ENCODE measurements at places on chromosomes 1 and 21. TPM values are rescaled to one million over a fixed set of nuclear protein-coding genes. Genes with fewer than 3 reads are reported as not detected.

GRCh38 chr1:1421147-1421906 lies at the start of gene ANKRD65:
ANKRD65 (minus strand) TSS chr1:1421276; CDS start chr1:1421005, 271 bp downstream.
- DNase-seq, result peak; percentile 53

- DNase-seq, result no peak
Measured at GRCh38 chr1:151822404-151822803, 9.2 kb downstream of the RORC start.

DNA sequence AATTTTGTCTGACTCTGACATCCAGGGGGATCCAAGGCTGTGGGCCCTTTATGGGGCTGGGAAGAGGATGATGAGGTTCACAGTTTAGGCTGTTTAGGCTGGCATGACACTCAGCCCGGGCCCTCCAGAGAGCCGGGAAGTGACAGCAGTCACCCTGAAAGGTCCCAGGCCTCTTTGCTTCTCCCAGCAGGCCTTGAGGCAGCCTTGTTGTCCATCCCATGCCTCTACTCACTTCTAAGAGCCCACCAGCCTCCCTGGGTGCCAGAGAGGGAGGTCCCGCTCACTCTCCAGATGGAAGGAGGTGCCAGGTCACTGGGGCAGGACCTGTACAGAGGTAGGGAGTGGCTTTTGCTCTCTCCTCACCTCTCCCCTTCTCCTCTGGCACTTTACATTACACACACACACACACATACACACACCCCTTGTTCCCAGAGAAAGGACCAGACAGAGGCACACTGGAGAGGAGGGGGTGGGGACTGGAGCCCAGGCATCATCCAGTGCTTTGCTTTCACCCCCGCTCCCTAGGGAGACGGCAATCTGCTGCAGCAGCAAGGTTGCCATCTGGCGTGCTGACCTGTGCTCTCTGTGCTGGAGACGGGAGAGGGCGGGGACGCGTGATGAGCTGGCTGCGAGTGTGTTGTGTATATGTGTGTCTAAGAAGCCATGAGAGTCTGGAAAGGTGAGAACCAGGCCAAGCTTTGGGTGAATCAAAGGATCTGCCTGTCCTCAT lies 4.6 kb downstream of the KLHDC8A start:
- no peak for DNase-seq

RPTN gene
- polyA plus RNA-seq, result 0.64 TPM

ERICH3 gene
- polyA plus RNA-seq, result not detected

DNA sequence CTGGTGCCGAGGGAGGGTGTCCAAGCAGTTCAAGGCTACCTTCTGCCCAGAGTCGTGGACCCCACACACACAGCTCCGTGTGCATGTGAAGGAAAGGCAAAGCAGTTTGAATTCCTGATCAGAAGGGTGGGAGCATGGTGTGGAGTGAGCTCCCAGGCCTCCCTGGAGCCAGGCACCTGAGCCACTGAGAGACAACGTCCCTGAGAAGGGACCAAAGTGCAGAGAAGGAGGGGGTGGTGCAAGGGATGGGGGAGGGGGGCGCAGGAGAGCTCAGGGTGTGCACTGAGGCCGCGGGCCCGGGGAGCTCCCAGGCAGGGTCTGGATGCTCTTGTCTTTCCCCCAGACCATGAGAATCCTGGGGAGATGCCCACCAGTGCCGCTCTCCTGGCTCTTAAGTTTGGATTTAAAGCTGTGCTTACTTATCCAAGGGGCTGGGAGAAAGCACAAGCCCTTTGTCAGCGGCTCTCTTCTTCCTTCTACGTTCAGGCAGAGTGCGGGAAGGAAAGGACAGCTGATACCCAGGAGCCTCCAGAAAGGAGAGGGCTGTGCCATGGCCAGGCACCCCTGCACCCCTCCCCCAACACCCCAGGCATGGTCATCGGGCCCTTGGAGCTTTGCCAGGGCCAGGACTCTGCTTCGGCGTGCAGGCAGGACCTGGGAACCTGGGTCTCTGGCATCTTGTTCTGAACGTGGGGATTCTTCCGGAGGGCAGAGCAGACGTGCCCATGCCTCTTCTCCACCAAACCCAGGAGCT lies 24.1 kb downstream of the ACTA1 start:
- DNase-seq, result no peak

DNA sequence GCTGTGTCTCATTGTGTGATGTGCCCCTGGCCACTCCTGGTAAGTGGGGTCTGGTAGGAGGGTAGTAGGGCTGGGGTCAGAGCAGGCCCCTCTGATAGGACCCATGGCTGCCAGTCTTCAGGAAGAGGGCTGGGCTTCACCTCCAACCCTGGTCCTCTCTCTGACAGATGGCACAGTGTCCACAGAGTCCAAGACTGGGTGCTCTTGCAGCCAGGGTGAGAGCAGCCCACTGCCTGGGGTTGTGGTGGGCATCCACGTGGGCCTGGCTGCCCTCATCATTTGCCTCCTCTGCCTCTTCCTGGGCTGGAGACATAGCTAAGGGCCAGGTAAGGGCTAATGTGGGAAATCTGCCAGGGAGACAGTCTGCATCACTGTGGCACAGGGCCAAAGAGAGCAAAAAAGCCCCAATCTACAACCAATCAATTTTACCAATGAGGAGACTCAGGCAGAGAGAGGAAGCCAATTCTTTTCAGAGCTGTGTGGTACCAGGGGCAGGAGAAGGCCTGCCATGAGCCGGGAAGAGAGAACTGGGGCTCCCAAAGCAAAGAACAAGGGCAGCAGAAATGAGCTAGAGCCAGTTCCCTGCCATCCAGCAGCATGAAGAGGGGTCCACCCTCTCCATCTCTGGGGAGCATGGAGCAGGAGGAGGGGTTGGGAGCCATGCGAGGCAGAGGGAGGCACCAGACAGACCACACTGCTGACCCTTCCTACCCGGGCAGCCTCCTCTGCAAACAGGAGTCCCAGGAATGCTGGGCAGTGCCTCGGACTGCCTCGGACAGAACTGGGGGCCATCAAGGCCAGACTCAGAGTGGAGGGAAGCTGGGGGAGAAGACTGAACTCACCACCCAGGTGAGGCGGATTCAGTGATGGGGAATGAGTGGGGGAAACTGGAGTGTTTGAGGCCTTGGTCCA lies 26.8 kb downstream of the SLC27A3 start:
- DNase-seq, result no peak

NBPF6 gene
- polyA plus RNA-seq, result not detected

DNA sequence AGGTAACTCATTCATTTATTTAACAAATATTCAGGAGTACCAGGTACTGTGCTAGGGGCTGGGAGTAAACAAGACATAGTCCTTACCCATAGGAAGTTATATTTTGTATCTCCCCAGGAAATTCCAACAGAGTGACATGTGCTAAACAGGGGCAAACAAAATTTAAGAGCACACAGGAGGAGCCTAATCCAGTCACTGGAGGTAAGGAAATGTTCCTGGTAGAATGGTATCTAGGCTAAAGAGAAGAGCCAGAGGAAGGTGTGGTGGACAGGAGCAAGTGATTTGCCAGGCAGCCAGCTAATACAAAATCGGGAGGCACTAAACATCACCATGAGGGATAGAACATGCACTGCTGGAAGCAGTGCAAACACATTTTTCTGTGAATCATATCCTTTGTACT lies 10.4 kb downstream of the TEX38 start:
- no peak for DNase-seq

GRCh38 chr1:19359357-19359756 lies 47.2 kb downstream of the SLC66A1 start:
- DNase-seq, result no peak

- no peak for DNase-seq
Measured at GRCh38 chr1:44275991-44276405, 62.7 kb downstream of the DMAP1 start.

SLC35F3 gene
- polyA plus RNA-seq, result 11.7 TPM

CFHR1 gene
- not detected for polyA plus RNA-seq

DNA sequence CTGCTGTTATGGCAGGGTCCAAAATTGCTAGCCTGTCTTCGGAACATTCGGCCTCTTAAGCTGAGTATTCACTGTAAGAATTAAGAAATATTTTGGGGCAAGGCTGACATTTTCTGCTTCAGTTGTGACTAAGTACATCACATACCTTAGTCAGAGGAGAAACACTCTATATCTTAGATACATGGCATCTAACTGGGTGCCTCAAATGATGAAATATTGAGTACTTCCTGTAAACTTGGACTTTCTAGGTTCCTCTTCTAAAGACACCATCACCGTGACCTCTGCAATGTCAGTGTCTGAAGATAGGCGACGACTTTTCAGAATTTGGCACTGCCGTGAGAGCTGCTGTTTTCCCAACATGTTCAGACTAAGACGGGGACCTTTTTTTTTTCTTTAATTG lies 65.6 kb downstream of the PCBP3 start:
- no peak for DNase-seq

KRTAP11-1 gene
- polyA plus RNA-seq, result not detected

- DNase-seq, result no peak
Measured at GRCh38 chr1:68819190-68819829, 322.4 kb upstream of the DEPDC1 start.

KANK4 gene
- 8.5 TPM for polyA plus RNA-seq

- no peak for DNase-seq
Measured at GRCh38 chr1:5456090-5456811, 536.0 kb downstream of the NPHP4 start.

GRCh38 chr1:204453141-204453772 lies 41.3 kb downstream of the PIK3C2B start:
- DNase-seq, result no peak

- no peak for DNase-seq
Measured at GRCh38 chr1:186014370-186015037, 280.3 kb downstream of the HMCN1 start.

IFI44 gene
- polyA plus RNA-seq, result 77.9 TPM

GRCh38 chr21:36861595-36862323 lies 104.7 kb downstream of the HLCS start:
- DNase-seq, result no peak

- DNase-seq, result no peak
Measured at GRCh38 chr1:234409328-234409727, 36.1 kb downstream of the COA6 start.

- DNase-seq, result no peak
Measured at GRCh38 chr1:180519846-180520245, 17.5 kb upstream of the ACBD6 start.

OR10J5 gene
- polyA plus RNA-seq, result not detected

DNA sequence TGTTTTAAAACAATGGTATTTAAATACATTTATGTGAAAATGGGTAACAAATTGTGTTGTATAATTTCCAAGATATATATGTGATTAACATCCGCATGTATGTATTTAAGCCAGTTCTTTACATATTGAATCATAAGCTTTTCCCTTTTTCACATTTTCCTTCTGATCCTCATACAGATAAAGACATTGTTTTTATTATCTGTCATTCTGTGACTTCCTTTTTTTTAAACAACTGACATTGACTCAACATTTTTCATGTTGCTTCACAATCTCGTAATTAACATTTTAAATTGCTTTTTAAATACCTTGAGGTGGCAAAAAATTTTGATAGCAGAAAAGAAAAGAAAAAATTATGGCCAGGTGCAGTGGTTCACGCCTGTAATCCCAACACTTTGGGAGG lies 1.4 kb downstream of the STXBP3 start:
- no peak for DNase-seq

SRM gene
- 32.8 TPM for polyA plus RNA-seq

GRCh38 chr1:184574588-184574987 lies 180.1 kb downstream of the EDEM3 start:
- no peak for DNase-seq

GRCh38 chr1:3663999-3664699 lies 11.8 kb downstream of the TP73 start:
- no peak for DNase-seq

GRCh38 chr1:229874136-229874535 lies 192.9 kb upstream of the GALNT2 start:
- no peak for DNase-seq

DNA sequence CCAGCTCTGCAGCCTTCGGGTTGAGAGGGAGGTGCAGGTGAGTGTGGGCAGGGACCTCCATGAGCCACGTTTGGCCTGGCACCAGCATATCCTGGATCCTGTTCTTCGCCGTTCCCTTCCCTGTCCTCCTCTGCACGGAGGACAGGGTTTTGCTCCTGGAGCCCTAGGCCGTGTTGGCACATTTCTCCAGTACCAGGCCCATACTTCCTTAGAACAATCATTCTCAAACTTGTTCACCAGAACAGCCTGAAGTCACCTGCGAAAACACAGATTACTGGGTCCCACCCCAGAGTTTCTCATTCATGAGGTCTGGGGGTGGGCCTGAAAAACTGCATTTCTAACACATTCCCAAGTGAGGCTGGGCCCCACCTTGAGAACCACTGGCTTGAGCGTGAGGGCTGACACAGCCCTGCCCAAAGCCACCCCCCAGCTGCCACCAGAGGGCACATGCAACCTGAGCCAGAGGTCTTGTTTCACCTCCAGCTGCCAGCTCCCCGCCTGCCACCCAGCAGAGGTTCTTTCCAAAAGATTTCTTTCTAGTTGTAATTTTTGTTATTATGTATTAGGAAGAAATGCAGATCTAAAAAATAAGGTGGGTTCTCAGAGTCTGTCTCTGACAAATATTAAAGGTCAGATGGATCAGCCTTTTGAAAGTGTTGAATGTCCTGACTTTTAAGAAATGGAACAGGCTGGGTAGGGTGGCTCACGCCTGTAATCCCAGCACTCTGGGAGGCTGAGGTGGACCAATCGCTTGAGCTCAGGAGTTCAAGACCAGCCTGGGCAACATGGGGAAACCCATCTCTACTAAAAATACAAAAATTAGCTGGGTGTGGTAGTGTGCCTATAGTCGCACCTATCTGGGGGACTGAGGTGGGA lies 39.6 kb upstream of the LDLRAP1 start:
- no peak for DNase-seq
